ENCODE measurements at places on chromosomes 1 and 21.

DNA sequence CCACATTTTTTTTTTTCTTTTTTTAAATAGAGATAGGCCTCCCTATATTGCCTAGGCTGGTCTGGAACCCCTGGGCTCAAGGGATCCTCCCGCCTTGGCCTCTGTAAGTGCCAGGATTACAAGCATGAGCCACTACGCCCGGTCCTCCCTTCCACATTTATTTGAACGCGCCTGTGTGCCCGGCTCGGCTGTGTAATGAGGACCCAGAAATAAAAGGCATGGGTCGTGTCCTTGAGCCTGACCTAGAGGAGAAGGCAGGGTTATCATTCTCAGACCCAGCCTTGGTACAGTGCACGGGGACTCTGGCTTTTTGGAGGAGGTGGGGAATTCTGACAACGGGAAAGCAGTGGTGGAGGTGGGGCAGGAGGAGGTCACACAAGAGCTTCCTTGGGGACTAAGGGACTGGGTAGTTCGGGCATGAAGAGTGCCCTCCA lies 841 bp downstream of the CENPF start:
- DNase-seq, result no peak

DNA sequence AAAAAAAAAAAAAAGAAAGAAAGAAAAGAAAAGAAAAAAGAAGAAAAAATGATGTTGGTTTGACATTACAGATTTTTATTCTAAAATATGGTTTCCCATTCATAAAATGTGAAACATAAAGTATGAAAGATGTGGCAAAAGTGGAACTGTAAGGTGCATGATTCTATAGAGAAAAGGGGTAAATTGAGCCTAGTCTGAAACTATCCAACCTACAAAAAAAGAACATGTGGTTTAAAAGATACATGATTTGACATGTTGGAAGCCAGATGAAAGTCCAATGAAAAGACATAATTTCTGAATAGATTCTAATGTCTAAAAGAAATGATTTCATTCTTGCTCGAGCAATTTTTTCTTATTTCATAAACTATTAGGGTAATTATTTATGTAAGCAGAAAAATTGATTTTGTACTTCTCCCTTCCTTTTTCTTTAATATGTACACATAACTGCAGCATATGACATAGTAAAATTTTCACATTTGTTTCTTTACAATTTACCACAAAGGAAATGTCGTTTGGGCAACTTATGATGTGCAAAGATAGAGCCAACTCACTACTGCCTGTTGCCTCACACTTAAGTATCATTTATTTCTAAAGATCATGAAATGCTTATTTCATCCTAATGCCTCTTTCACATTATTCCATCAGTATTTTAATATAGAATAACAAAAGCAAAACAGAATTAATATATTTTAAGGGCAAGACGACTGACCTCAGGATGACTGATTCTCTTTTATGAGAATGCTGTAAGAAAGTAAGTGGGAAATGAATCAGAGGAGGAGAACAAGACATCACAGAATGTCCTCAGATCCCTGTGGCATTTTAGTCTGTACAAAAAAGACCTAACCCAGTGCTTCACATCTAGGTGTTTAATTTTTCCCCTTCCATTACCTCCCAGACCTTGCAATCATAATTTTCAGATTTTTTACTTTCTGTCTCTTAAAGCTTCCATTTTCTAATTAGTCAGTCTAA lies 165.8 kb upstream of the HMCN1 start:
- DNase-seq, result no peak

- DNase-seq, result no peak
These were observed 1.5 kb upstream of the POU2F1 start for GRCh38 chr1:167219194-167219593.

GRCh38 chr1:9422321-9422720 lies 116.9 kb upstream of the SLC25A33 start:
- no peak for DNase-seq

- no peak for DNase-seq
These were observed 24.0 kb downstream of the SPATA21 start for GRCh38 chr1:16413191-16413590.

GRCh38 chr1:6351480-6352137 lies 42.0 kb downstream of the ACOT7 start:
- DNase-seq, result no peak

DNA sequence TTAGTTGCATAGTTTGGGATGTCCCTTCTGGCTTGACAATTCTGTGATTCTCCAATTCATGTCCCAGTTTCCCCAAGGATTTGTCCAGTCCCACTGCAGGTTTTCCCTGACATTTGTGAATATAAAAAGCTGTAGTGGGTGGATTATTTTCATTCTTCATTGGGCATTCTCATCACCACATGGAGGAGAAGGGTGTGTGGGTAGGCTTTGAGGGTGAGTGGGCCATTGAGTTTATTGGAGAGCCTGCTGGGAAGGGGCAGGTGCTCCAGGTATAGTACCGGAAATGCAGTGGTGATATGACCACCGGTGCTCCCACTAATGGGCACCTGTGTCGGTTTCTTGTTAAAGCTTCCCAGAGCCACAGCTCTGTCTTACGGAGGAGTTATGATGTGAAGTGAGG lies 74.5 kb downstream of the CNIH3 start:
- no peak for DNase-seq

DNA sequence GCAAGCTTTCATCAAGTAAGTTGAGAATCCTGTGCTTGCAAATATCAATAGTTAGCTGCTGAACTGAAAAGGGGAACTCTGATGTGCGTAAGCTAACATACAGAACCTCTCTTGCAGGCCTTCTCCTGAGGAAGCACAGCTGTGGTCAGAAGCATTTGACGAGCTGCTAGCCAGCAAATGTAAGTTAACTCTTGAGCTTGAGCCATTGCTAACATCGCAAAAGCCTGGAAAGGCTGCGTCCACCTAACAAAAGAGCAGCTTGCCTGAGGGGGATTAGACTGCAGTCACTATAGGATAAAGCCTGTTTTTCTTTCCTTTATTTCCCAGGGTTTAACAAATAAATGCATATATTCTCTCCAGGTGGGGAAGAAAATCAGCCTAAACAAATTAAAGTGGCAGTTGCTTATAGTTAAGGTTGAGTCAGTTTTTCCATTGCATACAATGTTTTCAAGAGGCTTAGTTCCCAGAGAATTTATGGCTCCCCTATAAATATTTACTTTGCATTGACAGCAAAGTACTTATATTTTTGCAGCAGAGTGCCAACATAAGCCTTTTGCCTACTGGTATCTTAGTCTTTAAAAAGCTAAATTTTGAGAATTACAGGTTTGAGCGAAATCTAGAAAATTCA lies 1.5 kb downstream of the RGS2 start:
- DNase-seq, result no peak

- no peak for DNase-seq
These were observed 6.8 kb downstream of the PRXL2B start for GRCh38 chr1:2593251-2593878.

DNA sequence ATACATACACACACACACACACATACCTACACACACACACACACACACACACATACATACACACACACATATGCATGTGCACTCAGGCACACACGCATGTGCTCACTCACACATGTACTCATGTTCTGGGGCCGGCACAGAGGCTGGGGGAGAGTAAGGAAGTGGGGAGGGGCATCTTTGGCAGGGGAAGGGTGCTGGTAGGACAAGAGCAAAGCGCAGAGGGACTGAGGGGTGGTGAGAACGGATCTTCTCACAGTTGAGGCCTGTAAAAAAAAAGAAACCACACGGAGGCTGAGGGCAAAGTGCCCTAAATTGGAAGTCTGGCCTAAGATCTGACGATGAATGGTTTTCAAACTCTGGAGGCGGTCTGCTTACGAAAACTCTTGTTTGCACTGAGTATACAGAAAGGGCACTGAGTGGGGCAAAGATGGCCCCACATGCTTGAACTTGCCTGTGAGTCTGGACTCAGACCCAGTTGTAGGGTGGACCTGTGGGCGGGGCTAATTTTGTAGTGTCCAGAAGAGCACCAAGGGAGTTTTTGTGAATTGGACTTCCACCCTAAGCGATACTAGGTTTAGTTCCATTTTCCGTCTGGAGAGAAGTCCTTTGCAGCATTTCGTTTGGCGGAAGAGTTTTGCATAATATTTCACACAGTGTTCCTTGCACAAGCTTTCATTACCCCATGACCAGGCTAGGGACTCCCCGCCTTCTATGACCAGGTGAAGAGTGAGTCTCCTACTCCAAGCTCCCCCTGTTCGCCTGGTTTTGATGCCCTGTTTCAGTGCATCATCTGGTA lies 79.3 kb upstream of the LYST start:
- DNase-seq, result no peak

GRCh38 chr1:218926631-218927030 lies 247.0 kb upstream of the LYPLAL1 start:
- DNase-seq, result no peak

- DNase-seq, result no peak
These were observed 15.6 kb downstream of the ALPL start for GRCh38 chr1:21524686-21525339.

DNA sequence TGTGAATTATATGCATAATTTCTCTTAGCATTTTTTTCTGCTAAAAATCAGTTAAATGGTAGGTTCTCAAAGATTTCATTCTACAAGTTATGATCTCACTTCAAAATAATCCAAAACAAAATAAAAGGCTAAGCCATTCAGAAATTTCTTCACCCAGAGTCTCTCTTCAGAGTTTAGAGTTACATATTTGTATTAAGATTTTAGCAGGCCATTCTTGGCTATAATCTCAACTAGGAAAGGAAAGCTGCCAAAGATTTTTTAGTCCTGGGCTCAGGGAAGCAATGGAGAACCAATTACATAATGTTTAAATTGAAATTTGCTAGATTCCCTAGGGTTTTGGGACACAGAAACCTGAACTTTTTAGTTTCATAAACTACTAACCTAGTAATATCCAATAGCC lies 245.0 kb downstream of the USH2A start:
- no peak for DNase-seq

- DNase-seq, result no peak
These were observed 9.8 kb upstream of the F5 start for GRCh38 chr1:169595764-169596711.

DNA sequence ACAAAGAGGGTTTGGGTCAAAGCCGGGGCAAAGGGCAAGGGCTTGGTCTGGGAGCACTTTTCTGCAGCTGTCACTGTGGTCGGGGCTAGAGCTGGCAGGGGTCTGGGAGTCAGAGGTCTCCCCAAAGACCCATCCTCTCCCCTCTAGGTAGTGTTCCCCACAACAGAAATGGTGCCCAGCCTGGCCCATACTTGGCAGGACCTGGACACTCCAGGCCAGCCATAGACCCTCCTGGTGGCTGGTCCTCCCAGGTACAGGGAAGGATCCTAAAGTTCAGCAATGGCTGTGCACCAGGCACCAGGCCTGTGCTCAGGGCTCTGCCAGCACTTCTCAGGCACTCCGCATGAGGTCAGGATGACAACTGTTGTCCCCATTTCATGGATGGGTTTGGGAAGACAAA lies 11.0 kb downstream of the ESPN start:
- no peak for DNase-seq

DNA sequence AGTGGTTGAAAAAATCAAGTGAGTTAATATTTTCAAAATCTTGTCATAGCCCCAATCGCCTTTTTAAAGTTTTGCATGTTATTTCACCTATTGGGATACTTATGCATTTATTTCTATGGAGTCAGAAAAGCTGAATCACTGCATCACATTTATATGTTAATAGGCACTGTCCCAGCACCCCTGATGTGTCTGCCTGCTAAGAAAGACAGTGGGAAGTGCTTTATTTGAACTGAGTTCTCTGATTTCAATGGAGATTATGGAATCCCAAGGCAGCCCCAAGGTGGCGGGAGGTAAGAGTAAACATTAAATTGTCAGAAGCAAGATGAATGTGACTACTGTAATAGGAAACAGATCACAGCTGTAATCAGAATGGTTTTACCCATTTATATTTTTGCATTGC lies 2225.7 kb downstream of the NCAM2 start:
- DNase-seq, result no peak

- no peak for DNase-seq
These were observed 190.2 kb upstream of the BRINP3 start for GRCh38 chr1:190667914-190668313.

GRCh38 chr1:63835128-63835527 lies 61.3 kb downstream of the ROR1 start:
- DNase-seq, result no peak

DNA sequence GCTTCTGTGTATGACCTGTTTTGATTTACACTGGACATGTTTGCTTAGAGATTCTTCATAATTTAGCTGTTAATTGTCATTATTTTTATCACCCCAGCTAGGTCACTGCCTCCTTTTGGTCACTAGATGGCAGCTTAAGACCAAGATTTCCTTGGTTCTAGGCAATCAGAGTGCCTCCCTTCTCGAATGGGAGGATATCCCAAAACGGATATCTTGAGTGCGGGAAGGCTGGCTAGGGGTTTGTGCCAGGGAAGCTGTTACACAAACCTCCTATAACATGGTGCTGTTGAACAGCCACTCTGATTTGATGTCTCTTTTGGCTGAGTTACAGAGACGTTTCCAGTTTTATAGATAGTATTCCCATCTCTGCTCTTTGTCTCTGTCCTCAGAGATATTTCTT lies 283.5 kb downstream of the S1PR1 start:
- DNase-seq, result no peak

GRCh38 chr1:86696522-86696921 lies 7.9 kb upstream of the SH3GLB1 start:
- DNase-seq, result no peak

GRCh38 chr1:17833661-17834501 lies 78.7 kb downstream of the ACTL8 start:
- no peak for DNase-seq

GRCh38 chr1:184637664-184638240 lies 116.9 kb downstream of the EDEM3 start:
- no peak for DNase-seq

All from stimulated activated CD4-positive, alpha-beta T cell treated with anti-CD3 and anti-CD28 coated beads, Interleukin-4, amount 100 ng/mL, for 48 hours (primary cell).